GM12892 (cell line): ENCODE measurements at places on chromosomes 13 and 19.

- DNase-seq: no peak
These were observed 58.9 kb upstream of the C1QTNF9 start for GRCh38 chr13:24250376-24251057.

DNA sequence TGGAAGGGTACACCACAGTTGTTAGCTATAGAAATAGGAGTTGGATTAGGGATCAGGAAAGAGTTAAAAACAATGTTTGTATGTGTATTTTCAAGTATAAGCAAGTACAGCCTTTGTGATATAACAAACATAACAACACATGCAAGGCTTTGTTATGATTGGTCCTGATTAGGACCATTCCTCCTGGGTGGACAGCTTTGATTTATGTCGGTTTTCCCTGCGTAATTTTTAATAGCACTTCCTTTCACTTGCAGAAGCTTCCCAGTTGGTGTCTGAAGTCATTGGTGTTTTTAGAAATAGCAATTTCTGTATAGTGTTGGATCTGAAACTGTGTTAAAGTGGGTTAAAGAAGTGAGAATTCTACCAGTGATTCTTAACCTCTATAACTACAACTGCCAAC is 10.0 kb downstream of the FNDC3A start:
- DNase-seq: no peak

GRCh38 chr13:113635709-113636108 is 22.3 kb downstream of the ATP4B start:
- no peak for DNase-seq

- no peak for DNase-seq
These were observed 29.8 kb downstream of the ZNF571 start for GRCh38 chr19:37564624-37565369.

- DNase-seq: no peak
These were observed 99.4 kb downstream of the DNAJC15 start for GRCh38 chr13:43122791-43123190.

- no peak for DNase-seq
These were observed 124.5 kb downstream of the ITGBL1 start for GRCh38 chr13:101576977-101577376.

DNA sequence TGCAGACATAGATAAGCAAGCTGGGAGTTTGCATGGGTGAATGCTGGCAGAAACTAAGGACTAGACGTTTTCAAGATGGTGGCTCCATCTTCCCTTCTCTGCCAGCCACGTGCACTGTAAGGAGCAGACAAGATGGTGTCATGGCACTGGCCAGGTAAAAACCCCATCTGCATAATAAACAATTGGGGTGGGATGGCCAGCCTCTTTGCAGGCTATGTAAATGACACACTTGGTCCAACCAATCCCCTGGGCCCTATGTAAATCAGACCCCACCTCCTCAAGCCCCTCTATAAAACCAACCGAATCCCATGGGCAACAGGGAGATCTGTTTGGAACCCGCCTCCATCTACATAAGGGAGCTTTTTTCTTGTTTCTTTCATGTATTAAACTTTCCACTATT is 2.4 kb upstream of the OR7A5 start:
- no peak for DNase-seq

GRCh38 chr19:16585808-16586476 is 13.7 kb upstream of the SLC35E1 start:
- DNase-seq: no peak

DNA sequence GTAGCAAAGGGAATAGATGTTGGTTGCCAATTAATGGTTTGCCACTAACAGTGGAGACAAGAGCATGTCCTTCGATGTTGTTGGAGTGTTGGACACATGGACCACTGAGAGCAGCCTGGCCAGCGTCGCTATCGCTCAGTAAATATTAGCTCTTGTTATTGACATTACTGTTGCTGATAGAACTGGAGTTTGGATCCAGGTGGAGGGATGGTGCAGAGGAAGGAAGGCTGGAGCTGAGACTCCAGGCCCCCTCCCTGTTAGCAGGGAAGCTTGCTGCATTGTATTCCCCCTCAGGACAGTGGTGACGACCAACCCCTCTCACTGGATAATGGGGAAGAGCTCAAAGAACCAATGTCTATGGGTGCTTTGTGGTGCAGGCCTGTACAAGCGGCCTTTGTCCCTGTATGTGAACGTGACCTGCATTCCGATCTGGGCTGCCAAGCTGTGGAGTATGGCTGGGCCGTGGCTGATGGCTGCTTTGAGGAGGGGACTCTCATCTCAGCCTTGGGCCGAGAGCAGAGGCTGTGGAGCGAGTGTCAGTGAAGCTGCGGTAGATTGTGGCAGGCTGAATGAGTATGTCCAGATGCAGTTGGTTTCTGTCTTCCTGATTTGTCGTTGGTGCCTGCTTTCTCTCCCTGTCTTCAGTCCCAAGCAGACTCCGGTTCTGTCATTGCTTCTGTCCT is 7.0 kb downstream of the CLASRP start:
- DNase-seq: no peak

GRCh38 chr13:24161010-24161775 is 673 bp downstream of the SPATA13 start:
- DNase-seq: peak; percentile 43

- DNase-seq: no peak
These were observed 306.9 kb upstream of the KLHL1 start for GRCh38 chr13:70415136-70415535.

GRCh38 chr19:19554074-19555023 is 16.3 kb downstream of the CILP2 start:
- DNase-seq: peak; percentile 75

- DNase-seq: no peak
These were observed 2.5 kb downstream of the ITM2B start for GRCh38 chr13:48235341-48236135.

- no peak for DNase-seq
These were observed 438 bp downstream of the PRKCSH start for GRCh38 chr19:11435833-11436313.

- DNase-seq: no peak
These were observed 257.7 kb downstream of the SPRY2 start for GRCh38 chr13:80083081-80083852.

GRCh38 chr13:53013113-53013512 is 15.5 kb upstream of the OLFM4 start:
- DNase-seq: no peak

- DNase-seq: no peak
These were observed 6.8 kb downstream of the LSM14A start for GRCh38 chr19:34179066-34179465.

DNA sequence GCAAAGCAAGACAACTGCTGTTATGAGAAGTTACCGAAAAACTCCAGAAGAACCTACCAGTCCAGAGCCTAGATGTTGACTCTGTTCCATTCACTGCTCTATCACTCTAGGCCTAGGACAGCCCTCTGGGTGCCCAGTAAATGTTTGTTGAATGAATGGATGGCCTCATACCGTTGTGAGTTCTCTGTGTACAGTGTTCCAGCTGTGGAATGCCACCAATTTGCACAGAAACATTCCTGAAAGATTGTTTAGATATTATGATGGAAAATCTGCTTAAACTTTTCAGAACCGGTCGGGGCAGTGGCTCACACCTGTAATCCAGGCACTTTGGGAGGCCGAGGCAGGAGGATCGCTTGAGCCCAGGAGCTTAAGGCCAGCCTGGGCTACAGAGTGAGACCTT is 1.3 kb upstream of the FBL start:
- DNase-seq: no peak

- no peak for DNase-seq
These were observed 313.8 kb downstream of the ENOX1 start for GRCh38 chr13:43472980-43473379.

GRCh38 chr19:15684828-15685227 is 11.9 kb downstream of the CYP4F12 start:
- DNase-seq: no peak

DNA sequence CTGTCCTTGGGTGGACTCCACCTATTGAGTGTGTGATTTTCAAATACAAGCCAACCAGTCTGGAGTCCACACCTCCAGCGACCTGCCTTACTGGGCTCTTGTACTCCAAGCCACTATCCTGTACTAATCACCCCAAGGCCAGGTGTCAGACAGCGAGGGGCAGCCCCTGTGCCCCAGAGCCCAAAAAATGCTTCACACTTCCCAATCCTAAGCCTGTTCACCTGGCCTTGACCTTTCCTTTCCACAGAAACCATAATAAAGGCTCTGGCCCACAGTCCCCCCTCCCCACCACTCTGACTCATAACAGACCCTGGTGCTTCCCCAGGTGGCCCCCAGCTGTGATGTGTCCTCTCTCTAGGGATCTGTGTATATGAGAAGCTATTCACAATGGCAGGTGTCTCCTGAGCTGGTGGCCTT is 3.9 kb downstream of the CD209 start:
- peak; percentile 54 for DNase-seq

GRCh38 chr13:100941377-100942368 is 267.1 kb upstream of the TMTC4 start:
- DNase-seq: no peak

DNA sequence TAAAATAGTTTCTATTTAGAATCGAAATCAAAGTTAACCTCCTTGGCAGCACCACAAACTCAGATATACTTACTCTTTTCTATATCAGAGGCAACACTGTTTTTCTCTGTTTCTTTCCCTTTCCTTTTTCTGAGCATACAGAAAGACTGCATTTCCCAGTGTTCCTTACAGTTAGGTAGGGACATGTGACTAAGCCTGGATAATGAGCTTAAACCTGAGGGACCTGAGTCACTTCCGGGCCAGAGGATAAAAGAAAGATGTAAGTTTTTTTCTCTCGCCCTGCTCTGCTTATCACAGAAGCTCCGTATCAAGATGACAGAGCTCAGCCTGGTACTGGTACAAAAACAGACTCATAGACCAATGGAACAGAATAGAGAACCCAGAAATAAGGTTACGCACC is 531.9 kb downstream of the KLF12 start:
- DNase-seq: no peak

DNA sequence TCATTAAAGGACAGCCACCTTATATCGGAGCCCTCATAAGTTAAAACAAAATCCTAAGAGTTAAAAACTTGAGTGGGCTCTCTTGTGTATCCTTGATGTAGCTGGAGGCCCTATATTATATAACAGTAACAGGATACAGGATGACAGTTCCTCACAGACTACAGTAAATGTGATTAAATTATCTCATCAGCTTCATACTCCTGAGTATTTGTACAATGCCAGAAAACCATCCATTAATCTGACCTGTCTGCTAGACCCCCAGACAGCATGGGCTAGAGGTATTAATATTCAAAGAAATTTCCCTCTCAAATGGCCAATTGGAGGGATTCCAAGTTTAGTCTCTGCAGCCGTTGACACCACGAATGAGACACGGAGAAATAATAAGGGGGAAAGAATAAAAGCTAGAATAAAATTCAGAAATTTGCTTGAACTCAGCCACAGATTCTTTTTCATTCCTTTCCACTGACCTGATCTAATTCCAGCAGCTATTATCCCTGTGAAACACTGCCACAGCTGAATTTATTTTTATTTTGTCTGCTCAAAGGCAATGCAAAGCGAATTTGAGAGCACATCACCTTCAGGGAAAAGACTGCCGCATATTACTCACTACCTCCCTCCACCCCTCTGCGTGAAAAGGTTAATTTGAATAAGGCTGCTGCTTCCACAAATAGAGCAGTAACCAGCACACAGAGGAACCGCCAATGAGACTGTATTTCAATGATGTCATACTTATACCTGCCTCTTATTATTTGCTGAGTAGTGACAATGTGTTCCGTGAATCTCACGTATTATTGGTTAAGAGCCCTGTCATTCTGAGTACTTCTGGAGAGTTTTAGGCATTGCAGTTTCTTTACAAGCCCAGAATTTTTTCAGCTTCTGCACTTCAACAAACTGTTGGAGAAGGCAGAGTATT is 155.9 kb upstream of the KLF12 start:
- DNase-seq: no peak

DNA sequence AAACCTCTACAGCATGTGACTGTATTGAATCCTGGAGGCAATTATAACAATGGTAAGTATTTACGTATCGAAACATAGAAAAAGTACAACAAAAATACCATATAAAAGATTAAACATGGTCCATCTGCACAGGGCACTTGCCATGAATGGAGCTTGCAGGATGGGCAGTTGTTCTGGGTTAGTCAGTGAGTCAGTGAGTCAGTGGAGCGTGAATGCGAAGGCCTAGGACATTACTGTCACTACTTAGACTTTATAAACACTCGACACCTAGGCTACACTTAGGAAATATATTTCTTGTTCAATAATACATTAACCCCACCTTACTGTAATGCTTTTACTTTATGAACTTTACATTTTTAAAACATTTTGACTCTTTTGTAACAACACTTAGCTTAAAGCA is 35.6 kb upstream of the TMTC4 start:
- no peak for DNase-seq

- DNase-seq: no peak
These were observed 2.9 kb downstream of the HIF3A start for GRCh38 chr19:46299695-46300094.

GRCh38 chr13:31631071-31631470 is 108.3 kb upstream of the RXFP2 start:
- no peak for DNase-seq

DNA sequence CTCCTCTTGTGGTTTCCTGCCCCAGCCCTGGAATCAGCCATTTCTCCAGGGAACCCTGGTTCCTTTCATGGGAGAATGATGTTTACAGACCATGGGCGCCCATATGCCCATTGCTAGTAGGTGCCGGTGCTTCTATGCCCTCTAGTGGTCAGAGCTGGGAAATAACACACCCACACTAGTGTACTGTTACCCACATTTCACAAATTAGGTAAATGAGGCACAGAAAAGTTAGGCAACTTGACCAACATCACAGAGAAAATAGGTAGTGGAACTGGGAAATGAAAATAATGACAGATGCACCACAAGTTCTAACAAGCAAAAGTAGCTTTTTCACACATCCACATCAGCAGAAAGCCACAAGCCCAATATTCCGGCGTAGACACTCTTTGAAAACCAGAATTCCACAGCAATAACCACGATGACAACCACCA is 1.3 kb upstream of the CEACAM3 start:
- DNase-seq: no peak

- no peak for DNase-seq
These were observed 716.5 kb upstream of the PRR20A start for GRCh38 chr13:56424246-56424645.

DNA sequence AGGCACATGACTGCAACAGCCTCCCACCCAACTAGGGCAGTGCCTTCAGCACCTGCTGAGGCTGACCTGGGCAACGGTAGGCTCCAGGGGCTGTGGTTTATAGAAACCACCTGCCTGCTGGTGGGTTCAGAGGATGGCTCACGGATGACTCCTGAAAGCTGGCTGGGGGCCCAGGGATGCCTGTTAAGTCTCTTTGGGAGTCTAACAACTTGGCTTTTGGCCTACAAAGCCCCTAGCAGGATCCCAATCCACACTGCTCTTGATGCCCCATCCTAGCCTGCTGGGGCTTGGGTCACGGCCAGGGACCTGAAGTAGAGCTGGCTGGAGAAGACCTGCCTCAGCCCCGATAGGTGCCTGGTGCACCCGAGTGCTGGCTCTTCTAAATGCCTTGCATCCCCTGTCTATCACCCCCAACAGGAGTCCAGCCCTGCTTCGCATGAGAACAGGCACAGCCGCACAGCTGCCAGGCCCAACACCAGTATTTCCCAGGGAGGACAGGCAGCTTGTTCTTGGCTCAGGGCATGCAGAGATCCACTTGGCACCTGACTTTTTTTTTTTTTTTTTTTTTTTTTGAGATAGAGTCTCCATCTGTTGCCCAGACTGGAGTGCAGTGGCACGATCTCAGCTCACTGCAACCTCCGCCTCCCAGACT is 9.1 kb upstream of the EPHX3 start:
- no peak for DNase-seq

GRCh38 chr19:54421521-54421920 is 6.3 kb downstream of the TTYH1 start:
- DNase-seq: no peak
